ENCODE measurements at places on chromosomes 5 and 9. TPM values are rescaled to one million over a fixed set of nuclear protein-coding genes. Genes with fewer than 3 reads are reported as not detected.

DNA sequence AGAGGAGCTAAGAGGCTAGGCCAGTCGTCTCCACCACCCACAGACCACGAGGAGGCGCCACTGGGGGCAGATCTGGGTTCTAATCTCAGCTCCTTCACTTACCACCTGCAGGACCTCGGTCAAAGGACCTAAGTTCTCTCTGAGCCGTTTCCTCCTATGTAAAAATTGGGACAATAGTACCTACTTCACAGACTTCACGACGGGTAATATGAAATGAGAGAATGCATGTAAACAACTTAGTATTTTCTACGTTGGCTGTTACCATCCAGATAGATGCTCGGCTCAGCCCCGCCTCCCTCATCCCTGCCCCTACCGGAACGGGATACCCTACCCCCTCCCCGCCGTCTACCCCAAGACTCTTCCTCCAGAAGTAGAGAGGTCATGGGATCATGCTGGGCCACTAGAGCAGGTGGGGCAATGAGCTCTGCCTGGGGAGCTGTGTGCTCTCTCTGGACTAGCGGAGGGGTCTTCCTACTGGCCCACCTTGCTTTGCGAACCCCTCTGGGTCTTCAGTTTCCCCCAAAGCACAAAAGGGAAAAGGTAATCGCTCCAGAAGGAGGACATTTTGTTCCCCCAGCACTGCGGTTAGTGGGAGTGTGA is 541 bp downstream of the GNPDA1 start:
- DNase-seq: peak; percentile 39

STRBP gene
- 30.7 TPM for total RNA-seq

DNA sequence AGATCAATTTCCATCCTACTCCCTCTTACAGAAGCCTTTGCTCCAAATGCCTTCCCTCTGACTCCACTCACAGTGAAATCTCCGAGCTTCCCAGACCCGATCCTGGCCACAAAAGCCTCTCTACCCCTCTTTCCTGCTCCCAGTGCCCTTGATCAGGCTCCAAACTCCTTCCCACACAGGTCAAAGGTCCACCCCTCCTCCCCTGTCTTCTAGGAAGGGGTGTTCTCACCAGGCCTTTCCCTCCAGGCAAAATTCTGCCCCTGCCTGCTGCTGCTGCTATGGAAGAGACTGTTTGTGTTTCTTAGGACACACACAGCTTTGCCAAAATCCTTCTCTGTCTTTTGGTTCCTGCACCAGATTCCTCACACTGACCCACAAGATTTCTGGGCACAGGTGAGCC is 85.8 kb upstream of the ALDH1A1 start:
- DNase-seq: peak; percentile 10

DNA sequence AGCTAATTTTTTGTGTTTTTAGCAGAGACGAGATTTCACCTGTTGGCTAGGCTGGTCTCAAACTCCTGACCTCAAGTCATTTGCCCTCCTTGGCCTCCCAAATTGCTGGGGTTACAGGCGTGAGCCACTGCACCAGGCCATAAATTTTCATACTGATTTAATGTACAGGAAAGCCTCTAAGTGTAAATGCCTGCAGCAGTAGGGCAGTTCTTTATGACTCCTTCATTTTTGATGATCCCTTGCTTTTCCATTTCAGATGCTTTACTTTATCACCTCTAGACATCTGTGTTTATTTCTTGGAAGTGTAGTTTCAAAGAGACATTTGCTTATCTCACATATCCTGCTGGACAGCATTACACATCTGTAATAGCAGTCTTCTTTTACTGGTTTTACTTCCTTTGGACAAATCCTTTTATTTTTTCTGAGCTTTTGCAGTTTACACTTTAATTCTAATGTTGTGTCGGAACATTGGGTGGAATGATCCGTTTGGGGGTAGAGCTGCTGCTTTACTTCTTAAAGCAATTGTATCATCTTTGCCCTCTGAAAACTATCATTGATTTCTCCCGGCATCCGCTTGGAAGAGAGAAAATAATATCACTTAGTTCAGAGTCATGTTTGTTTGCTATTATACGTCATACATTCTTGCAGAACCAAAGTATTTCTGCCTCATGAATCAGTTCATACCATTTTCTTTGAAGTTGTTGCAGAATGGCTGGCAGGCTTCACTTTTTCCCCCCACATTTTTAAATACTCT is 36.0 kb downstream of the SCGB3A1 start:
- no peak for DNase-seq

DNA sequence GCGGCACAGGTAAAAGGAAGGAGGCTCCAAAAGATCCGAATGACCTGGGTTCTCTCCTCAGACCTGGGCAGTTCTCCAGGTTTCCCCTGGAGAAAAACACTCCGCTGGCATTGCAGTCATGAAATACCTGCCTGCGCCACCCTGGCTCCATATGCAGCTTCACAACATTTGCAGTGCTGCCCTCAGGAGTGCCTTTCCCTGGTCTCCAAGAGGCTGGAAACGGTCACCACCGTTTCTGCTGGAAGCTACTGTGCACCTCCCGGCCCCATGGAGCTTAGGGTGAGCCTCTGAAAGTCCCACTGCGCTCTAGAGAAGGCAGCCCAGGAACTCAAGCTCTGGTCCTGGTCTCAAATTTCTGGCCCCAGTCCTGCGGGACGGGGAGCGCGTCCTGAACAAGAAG is 670 bp downstream of the UGT3A1 start:
- DNase-seq: no peak

ALDH1A1 gene
- 191 TPM for total RNA-seq

- no peak for DNase-seq
These were observed 616.2 kb downstream of the DNAH5 start for GRCh38 chr5:13328316-13328715.

GRCh38 chr9:127323393-127323792 is 58.8 kb downstream of the GARNL3 start:
- no peak for DNase-seq

DNA sequence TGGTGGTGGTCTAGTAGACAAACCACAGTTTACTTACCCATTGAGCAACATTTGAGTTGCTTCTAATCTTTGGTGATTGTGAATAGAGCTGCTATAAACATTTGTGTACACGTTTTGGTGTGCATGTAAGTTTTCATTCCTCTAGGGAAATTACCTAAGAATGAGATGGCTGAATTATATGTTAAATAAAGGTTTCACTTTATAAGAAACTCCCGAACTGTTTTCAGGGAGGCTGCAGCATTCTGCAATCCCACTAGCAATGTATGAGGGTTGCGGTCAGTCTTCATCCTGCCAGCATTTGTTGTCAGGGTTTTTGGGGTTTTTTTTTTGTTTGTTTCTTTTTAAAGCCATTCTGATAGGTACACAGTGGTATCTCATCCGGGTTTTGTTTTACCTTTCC is 45.7 kb upstream of the PPARGC1B start:
- no peak for DNase-seq

GLRA1 gene
- total RNA-seq: not detected

KLHL3 gene
- total RNA-seq: 15.0 TPM

GRCh38 chr9:76891874-76892273 is 14.0 kb downstream of the PRUNE2 start:
- DNase-seq: no peak

IFNE gene
- total RNA-seq: 1.1 TPM

WDR31 gene
- total RNA-seq: 8.7 TPM

DNA sequence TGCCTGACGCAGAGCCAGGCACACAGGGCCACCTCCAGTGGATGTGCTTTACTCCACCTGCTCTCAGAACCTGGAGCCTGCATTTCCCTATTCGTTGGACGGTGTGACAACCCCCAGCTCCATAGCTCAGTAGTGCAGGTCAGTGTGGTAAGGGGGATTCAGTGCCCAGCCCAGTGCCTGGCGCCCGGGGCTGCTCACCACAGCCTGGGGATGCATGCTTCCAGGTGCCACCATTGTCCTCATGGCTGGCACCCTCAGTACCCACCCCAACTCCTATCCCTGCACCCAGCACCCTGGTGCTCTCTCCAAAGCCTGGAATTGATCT is 32.8 kb upstream of the ADAMTS2 start:
- DNase-seq: no peak

CDO1 gene
- 3.0 TPM for total RNA-seq

GRCh38 chr9:133108794-133109641 is 12.0 kb downstream of the RALGDS start:
- DNase-seq: peak; percentile 31

DNA sequence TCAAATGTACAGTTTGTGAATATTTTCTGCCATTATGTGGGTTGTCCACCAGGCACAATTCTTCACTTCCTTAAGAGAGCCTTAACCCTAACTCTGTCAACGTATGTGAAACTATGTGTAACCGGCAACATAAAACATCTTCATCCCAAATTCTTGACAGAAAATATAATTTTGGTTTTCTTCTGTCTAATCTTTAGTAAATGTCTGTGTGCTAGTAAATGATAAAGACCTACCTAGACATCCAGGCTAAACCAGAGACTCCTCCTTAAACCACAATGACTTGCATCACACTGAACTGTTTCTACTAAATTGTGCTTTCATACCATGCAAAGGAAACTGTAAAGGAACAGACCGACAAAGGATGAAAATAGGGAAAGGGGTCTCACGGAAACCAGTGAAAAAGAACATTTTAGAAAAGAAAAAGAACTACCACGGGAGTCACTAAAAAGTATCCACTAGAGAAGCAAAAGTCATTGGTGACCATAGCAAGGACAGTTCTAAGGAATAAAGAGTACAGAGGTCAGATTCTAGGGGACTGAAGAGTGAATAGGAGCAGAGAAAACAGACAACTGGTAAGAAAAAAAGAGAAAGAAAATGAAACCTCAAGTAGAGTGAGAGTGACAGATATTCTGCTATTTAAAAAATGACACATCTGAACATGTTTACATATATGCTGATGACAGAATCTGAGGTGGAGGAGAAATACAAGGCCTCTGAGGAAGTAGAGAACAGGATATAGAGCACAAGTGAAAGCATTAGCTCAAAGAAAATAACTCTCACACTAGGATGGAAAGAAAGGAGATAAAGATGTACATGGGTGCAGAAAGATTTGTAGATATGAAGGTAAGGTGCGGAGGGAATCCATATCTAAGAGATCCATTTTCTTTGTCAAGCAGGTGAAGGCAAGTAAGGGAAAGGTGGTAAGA is 49.4 kb downstream of the FNIP1 start:
- DNase-seq: no peak

TXNDC8 gene
- not detected for total RNA-seq

GRCh38 chr9:128892221-128892921 is 10.4 kb downstream of the LRRC8A start:
- no peak for DNase-seq

TLE4 gene
- 35.7 TPM for total RNA-seq

PCDHAC2 gene
- total RNA-seq: 3.6 TPM

KCTD16 gene
- total RNA-seq: 2.5 TPM

- no peak for DNase-seq
These were observed 35.8 kb upstream of the PIP5K1B start for GRCh38 chr9:68669218-68669617.

TDRD7 gene
- total RNA-seq: 15.0 TPM

PCA3 gene
- total RNA-seq: not detected

GRCh38 chr5:119512277-119512676 is 60.0 kb downstream of the HSD17B4 start:
- DNase-seq: no peak

FOXD4L5 gene
- total RNA-seq: 0.09 TPM

GHR gene
- total RNA-seq: 3.7 TPM

DNA sequence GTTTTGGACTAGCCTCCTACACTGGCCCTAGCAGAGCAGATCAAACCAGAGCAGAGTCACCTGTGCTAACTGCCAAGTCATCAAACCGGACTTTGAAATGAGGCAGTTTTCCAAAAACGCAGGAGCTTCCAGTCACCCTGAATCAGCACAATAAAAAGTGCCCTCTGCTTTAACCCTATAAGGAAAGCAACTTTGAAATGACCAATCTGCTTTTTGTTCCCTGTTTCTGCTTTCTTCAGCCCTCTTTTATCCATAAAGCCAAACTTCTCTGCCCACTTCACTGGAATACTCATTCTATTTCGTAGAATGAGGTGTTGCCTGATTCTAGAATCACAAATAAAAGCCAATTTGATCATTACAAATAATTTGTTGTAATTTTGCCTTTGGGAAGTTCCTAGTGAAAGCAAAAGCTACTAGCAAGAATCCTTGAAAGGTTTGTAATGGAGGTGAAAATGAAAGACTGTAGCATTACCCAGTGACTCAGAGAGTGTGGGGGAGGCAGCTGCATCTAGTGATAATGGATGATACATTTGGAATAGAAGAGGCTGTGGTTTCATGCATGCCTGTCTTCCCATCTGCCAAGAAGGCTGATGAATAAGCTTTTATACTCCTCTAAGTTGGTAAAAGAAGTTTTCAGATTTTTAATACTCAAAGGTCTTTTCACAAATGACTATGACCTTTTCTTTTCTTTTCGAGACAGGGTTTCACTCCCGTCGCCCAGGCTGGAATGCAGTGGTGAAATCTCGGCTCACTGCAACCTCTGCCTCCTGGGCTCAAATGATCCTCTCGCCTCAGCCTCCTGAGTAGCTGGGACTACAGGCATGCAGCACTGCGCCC is 14.9 kb downstream of the SPAAR start:
- peak; percentile 74 for DNase-seq

DNA sequence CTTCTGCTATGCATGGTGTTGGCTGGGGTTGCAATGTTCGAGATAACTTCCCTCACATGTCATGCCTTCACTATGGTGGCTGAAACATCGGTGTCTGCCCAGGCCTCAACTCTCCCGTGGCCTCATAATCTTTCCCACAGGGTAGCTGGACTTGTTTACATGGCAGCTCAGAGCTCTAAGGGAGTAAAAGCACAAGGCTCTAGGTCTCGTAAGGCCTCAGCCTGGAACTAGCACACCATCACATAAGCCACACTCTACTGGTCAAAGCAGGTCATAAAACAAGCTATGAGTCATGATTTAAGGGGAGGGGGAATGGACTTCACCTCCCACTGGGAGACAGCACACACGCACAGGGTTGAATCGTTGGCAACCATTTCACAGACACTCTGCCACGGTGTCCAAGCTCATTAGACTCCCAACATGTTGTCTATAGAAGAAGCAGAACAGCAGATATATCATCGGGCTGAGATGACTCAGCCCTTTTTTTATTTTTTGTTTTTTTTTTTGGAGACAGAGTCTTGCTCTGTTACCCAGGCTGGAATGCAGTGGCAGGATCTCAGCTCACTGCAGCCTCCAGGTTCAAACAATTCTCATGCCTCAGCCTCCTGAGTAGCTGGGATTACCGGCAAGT is 66.8 kb upstream of the IL17B start:
- DNase-seq: peak; percentile 51

- DNase-seq: no peak
These were observed 16.0 kb upstream of the ZCCHC7 start for GRCh38 chr9:37104183-37104889.

All from kidney (tissue), 22 donors.